Substantia nigra (tissue), 51 donors: ENCODE measurements at places on chromosomes 2 and 18.

GRCh38 chr2:187586011-187586641, 31.9 kb upstream of the TFPI start:
- no peak for DNase-seq

- no peak for DNase-seq
Measured at GRCh38 chr2:206240327-206240726, 34.1 kb upstream of the ZDBF2 start.

DNA sequence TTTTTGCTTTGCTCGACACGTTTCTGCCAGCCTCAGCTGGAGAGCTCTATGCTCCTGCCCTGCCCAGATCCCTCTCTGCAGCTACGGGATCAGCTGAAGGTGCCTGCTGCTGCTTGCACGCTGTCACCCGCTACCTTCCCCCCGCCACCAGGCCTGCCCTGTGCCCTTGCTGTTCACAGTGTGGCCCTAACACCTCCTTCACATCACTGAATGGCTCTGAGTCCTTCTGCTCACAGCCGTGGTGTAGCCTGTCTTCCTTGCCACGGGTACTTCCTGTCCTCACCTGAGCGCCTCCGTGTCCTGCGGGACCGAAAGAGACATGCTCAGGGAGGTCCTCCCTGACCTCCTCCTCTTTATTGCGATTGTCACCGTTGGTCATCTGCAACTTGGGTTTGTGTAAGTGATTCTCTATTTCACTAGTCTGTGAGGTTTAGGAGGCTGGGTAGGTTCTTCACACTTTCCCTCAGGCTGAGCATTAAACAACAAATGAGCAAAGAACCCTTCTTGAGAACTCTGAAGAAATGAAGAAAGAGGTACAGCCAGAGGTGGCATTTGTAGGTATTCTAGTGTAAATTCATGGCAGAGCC, 127.5 kb downstream of the NCK2 start:
- no peak for DNase-seq

GRCh38 chr2:159138642-159139182, 147.8 kb downstream of the WDSUB1 start:
- DNase-seq = no peak

GRCh38 chr2:25356088-25356487, 14.4 kb upstream of the DNMT3A start:
- no peak for DNase-seq

DNA sequence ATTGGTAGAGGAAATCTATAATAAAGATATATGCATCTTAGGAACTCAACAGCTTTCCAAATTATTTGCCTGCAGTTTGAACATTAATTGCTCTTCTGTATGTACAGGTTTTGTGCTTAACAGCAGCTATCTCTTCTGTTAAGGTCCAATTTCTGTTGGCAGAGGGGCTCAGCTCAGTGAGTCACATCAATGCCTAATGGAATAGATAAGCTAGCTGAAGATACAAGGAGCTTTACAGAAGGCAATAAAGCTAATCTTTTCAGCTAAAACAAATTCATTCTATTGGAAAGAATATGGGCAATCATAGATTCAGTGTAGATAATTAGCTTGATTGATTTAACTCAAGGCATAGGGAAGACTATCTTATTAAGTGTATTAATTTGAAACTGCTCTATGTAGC, 58.4 kb upstream of the UNC80 start:
- no peak for DNase-seq

DNA sequence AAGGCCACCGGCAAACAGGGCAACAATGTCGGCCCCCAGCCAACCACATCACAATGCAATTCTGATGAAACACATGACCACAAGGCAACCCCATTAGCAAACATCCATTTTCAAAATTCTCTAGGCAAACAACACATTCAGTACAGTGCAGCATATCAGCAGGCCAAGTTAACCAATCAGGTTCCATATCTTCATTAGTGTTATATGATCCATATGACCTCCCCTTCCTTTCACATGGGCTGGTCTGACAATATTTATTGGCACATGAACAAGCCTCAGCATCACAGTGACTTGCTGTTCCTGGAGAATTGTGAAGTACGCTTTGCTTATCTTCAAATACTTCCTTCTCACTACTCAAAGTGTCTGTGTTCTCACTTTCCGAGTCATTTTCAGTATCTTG, 19.8 kb downstream of the RNF103 start:
- no peak for DNase-seq

GRCh38 chr18:78511666-78512601, 467.7 kb upstream of the SALL3 start:
- DNase-seq = no peak

- DNase-seq = no peak
Measured at GRCh38 chr2:133947057-133947456, 306.8 kb upstream of the MGAT5 start.

DNA sequence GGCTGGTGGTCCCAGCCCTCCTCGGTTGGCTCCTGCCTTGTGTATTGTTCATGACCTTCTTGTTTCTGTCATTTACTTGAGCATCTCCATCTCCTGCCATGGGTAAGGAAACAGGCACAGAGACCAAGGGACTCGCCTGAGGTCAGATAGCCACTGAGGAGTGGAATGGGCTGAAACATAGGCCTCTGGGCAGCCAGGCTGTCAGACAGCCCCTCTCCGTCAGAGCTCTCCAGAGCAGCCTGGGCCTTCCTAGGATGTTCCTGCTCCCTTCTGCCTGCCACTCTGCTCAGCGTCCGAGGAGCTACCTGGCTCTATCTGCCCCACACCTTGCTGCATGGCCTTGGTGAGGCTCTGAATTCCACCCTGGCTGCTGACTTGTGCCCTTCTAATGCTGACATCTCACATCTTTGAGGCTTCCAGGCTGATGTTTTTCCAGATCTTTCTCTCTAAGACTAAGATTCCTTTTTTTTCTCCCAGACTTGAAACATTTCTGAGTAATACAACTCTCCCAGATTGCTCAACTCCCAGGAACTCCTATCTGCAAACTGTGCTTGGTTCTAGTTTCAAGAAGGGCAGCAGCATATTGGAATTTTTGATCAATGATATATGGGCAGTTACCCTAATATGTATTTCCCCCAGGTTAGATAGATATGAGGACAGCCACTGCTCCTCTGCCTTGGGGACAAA, 67.7 kb downstream of the MCFD2 start:
- DNase-seq = no peak

GRCh38 chr2:8639122-8639635, 42.7 kb upstream of the ID2 start:
- no peak for DNase-seq

DNA sequence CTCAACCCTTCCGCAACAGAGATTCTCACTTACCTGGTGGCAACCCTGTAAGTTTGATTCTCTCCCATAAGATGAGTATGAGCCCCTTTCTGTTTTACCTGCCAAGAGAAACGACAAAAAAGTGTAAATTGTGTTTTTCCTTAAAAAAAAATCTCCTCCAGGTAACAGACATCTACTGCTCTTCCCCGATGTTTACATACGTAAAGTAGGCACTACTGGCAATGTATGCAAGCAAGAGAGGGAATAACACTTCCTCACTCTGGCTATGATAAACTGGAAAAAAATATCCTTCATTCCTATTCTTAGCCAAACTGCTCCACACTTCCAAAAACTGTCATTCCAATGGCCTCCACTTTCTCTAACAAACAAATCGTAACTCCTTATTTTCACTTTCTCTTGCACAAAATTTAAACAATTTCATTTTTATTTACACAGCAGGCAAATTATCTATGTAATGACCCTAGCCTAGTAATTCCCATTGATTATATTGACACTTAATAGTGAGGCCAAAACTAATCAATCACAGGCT, 184.5 kb downstream of the TCF4 start:
- no peak for DNase-seq

- DNase-seq = no peak
Measured at GRCh38 chr2:16663121-16663905, 2.3 kb downstream of the CYRIA start.

GRCh38 chr18:58117786-58118403, 73.9 kb downstream of the NEDD4L start:
- DNase-seq = no peak

DNA sequence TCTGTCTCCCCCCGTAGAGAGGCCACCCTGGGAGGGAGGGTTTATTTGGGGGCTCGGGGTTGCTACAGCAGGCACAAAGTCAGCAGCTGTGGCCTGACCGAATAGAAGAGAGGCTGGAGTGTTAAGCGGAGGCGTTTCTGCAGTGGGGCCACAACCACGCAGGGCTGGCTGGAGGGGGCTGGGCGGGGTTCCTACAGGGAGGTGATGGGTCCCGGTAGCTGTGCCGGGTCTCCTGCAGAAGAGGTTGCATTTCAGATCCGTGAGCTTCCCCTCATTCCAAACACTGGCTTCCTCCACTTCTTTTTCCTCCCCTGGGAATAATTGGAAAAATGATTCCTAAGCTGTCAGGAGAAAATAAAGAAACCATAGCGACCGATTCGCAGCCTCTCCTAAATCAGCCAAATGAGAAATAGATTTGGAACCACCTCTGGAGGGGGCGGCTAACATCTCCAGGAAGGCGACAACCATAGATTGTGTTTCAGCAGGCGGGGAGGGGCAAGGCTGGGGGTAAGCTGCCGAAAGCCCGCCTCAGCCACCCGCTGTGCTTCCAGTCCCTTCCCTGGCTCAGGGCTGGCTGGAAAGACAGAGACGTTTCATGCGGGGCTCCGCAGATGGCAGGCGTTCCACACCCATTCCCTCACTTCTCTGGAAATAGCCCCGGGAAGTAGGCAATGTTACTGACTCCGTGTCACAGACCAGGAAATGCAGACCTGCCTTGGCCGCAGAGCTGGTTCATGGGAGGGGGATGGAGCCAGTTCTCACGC, 85.6 kb upstream of the TAF1B start:
- no peak for DNase-seq

DNA sequence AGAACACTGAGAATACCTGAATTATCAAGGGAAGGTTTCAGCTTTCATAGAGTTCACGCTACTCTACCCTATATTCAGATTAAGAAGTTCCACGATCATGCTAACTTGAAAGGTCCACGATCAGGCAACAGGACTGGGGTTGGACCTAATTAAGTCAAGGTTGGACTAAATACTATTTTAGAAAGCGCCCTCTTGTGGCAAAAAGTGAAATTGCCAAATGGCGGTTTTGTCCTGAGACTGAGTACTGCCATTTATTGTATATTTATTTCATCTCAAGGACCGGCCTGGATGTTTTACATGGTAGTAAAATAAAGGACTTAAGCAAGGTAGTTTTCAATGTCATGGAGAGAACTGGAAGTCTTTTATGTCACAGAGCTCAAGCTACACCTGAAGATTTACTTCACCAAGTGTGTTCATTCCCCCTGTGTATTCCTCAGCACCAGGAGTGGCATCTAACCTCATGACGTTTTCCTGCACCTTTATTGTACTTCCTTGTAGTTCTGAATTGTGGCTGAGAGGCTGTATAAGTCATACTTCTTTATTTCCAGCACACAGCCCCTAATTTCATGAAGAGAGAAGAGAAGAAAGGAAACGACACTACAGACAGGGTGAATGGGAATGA, 56.8 kb downstream of the SRD5A2 start:
- DNase-seq = no peak

DNA sequence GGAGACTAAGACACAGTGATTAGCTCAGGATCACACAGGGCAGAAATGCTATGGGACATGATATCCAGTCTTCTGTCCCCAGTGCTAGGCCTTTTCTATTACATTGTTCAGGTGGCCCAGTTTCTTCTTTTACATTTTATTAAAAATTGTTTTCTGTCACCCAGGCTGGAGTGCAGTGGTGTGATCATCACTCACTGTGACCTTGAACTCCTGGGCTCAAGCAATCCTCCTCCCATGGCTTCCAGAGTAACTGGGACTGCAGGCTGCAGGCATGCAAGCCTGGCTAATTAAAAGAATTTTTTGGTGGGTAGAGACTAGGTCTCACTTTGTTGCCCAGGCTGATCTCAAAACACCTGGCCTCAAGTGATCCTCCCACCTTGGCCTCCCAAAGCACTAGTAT, 15.4 kb downstream of the PDK1 start:
- DNase-seq = no peak

GRCh38 chr2:28661589-28662001, 90.0 kb upstream of the PPP1CB start:
- DNase-seq = no peak

- DNase-seq = no peak
Measured at GRCh38 chr2:177556153-177556552, 163.6 kb downstream of the AGPS start.

- DNase-seq = no peak
Measured at GRCh38 chr18:1559563-1559962, 654.9 kb downstream of the ADCYAP1 start.
